ENCODE measurements at places on chromosomes 2 and 18.

DNA sequence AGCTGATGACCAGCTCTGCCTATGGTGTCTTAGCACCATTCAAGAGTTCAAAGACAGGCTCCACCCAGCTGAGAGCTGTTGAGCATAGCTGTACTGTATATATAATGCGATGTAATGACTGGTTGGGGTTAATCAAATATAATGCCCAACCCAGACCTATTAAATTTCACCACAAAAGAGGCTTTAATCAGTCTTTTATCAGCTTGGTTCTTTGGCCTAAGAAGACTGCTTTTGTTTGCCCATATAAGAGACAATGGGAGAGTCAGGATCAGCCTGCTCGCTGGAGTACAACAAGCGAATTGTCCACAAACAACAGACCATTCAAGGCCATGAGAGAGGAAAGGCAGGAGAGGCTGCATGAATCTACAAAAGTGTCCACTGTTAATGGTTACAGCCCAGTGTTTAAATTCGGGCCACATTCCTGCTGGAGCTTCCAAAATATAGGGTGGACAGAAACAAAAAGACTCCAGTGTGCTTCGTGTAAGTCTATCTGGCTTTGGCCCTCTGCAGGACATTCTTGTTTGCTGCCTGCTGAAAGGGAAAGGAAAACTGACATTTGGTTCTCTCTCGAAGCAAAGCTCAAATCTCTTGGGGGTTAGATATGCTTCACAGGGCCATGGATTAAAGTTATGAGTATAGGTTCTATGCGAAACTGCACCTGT is 299.0 kb upstream of the FBXO11 start:
- no peak for DNase-seq

DNA sequence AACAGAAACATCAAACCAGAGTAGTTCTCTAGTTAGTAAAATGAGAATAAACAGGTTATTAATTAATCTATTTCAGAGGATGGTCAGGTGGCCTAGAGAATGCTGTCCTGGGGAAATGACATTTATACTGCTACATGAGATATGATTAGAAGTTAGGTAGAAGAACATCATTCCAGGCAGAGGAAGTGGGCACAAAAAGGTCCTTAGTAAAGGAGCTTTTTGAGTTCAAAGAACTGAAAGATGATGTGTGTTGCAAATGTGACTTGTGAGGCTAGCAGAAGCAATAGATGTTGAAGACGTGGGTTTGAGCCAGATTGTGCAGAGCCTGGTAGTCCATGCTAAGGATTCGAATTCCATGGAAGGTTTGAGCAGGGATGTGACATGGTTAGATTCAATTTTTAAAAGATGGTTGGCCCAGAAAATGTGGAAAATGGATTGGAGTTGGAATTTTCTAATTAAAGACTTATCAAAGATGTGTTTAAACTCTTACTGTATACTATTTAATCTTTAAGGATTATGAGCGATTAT is 34.2 kb downstream of the RAB10 start:
- DNase-seq: no peak

DNA sequence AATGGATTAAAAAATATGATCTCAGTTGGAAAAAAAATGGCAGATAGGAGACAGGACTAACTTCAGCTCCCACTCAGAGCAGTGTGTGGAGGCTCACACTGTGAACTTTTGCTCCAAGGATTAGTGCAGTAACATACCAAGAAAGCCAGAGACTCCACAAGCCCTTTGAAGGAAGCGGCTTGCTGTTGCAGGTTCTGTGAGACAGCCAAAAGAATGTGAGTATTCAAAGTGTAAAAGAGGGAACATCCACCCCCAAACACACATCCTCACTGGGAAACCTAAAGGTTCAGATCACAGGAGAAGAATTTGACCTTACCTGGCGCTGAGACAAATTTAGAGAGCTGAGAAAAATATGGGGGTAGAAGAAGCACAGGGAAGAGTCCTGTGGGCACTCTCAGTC is 77.5 kb downstream of the FAM171B start:
- no peak for DNase-seq

- no peak for DNase-seq
These were observed 68.5 kb downstream of the ABI2 start for GRCh38 chr2:203396667-203397066.

DNA sequence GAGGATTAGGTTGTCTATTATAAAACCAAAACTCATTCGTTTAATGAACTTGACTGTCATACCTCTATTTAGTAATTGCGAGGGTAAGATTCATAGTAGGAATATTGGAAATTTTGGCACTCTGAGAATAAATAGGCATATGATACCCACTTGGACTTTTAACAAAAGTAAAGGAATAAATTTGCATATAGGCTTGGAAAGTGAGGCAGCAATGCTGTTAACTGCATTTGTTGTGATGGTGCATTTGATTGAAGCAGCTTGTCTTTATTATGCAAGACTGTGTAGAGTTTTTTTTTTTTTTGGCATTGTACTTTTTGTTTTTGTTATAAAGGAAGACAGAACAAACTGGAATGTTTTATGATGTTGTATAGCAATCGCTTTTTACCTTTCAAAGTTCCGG is 18.9 kb downstream of the ITGB1BP1 start:
- no peak for DNase-seq

DNA sequence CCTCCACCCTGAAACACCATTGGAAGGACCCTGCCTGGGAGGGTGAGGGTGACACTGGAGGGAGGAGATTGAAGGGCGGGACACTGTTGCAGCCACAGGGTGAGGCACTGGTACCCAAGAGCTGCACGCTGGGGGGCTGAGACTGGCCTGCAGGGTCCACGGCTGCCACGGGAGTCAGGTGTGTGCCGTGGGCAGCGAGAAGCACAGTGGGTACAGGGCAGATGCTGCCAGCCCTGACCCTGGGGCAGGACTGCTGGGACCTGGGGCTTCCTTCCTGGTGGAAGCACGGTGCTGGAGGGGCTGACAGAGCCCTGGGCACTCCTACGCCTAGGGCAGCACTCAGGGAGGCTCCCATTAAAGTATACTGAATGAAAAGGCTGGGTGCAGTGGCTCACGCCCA is 16.6 kb downstream of the CYS1 start:
- no peak for DNase-seq

All from GM04503 (cell line).